ENCODE measurements at places on chromosomes 11 and 22.

GRCh38 chr11:87081358-87081757 lies 43.6 kb downstream of the TMEM135 start:
- no peak for DNase-seq

DNA sequence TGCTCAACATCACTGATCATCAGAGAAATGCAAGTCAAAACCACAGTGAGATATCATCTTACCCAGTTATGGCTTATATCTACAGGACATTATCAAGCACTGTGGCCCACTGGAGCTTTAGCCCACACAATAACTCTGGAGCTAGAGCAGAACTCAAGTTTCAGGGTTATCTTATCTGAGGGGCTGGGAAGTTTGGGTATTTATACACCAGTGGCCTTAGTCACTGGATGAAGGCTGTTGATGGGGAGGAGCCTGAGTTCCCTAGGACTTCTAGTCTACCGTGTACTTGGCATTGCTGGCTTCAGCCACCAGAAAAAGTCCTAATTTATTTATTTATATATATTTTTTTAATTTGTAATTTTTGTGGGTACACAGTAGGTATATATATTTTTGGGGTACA lies 19.3 kb downstream of the HSD17B12 start:
- no peak for DNase-seq

DNA sequence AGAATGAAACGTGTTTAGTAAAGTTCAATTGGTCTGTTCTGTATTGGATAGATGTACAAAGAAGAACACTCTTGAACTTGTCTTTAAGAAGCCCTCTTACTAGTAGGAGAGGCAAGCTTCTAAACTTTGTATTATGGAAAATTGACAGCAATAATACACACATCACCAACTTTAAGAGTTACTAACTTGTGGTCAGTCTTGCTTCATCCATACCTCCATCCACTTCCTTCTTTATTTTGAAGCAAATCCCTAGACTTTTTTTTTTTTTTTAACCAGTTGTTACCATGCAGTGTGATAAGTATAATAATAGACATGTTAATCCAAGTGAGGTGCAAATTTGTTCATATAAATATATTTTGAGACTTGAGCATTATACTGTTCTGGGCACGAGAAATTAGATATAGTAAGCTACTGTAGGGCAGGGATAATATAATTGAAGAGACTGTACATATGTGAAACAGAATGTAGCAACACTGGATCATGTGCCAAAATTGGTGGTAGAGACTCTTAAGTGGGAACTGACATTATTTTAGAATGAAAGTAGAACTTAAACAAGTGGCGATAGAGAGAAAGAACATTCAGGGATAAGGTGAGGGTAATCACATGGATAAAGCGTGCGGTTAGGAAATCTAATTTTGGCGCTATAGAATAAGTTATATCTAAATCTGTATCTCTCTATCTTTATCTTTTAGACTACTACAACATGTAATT lies 6.5 kb downstream of the FAR1 start:
- DNase-seq = no peak

DNA sequence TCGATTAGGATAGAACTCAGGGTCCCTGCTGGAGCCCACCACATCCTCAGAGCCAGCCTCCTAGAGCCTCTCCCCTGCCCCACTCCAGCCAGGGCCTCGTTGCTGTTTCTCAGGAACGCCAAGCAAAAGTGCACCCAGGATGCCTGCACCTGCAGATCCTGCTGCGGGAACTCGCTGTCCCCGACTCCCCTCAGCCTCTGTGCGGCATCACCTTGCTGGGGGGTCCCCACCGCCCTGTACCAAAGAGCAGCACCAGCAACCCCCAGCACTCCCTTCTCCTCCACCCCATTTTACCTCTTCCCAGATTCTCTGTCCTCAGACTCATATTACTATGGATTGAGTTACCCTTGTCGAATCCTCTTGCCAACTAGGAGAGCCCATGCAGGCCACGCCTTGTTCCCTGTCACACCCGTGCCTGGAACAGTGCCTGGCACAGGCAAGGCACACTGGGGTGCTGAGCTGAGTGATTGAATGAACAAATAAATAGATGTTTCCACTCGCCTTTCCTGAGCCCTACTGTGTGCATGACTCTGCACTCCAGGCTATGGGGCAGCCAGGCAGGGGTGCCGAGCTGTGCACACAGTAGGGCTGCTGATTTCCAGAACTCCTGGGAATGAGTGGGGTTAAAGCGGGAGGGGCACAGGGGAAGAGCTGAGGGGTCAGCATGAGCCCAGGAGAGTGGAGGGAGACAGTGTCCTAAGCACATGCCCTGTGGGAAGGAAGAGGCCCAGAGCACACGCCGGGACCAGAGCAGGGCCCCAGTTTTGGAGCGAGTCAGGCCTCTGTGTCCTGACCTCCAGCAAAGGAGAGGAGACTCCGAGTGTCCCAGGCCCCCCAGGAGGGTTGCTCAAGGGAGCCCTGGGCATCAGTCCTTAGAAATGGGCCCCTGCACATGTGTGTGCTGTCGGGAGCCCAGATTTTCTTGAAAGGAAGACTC lies 44.3 kb downstream of the LINC01488 start:
- no peak for DNase-seq

DNA sequence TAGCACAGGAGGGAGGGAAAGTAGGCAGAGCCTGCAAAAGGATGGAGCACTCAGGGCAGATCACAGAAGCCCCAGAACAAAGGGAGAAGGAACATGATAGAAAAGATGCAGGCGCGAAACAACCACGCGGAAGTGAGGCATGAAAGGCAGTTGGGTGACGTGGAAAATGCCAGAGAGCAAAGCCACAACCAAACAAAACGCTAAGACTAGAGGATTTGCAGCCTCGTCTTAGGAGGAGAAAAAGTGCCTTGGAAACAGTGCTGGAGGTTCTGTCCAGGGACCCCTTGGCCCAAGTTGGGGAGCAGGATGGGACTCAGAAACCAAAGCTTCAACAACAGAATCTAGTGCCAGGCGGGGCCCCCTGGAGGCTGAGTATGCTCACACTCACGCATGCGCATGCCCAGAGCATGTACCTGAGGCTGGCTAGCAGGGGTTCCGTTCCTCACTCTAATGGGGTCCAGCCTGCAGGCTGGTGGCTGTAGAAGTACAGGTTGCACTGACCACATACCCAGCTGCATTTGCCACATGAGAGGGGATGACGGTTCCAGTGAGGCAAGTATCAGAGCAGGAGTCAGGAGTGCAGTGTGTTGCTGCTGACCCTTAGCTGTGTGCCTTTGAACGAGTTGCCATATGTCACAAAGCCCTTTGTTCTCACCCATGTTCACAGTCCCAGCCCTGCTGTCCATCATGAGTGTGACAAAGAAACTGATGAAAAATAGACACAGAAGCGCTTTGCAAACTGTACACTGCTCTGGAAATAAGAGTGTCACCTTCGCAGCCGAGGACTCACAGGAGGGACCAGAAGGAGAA lies 568.6 kb upstream of the CADM1 start:
- DNase-seq = peak; percentile 50

DNA sequence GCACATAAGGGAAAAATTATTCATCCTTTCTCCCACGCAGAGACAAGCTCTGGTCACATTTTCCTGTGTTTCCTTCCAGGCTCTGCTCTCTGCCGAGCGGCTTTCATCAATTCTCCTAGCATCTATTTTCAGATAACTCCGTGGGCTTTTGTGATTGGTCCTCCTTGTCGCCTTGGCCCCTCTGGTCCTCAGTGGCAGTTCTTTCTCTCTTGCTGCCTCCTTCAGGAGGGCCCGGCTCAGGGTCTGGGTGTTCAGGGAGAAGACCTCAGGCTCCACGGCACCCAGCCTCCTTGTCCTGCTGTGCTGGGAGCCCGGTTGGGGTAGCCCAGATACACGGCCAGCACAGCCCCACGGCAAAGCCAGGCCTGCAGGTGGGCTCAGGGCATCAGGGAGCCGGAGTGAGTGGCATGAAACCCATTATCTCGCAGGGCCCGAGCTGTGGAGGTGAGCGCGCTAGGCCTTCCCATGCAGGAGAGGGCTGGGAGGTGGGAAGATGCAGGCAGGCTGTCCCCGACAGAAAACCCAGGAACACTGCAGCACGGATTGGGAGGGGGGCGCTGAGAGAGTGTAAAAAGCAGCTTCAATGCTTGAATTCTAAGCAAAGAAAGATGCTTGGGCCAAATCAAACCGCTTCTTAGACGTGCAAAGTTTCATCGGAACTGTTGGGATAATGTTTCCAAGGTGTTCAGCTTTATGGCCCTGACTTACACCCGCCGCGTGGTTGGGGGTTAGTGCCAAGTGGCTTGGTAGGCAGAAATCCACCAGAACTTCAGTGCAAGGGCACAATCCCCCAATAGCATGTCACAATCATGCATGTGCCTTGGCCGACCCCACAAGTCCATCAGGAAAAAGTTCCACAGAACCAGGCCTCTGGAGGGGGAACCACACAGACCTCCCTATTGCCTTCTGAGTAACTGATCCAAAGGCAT lies 81.9 kb upstream of the WNT7B start:
- peak; percentile 8 for DNase-seq

GRCh38 chr11:45852018-45852711 lies 4.9 kb downstream of the CRY2 start:
- no peak for DNase-seq

DNA sequence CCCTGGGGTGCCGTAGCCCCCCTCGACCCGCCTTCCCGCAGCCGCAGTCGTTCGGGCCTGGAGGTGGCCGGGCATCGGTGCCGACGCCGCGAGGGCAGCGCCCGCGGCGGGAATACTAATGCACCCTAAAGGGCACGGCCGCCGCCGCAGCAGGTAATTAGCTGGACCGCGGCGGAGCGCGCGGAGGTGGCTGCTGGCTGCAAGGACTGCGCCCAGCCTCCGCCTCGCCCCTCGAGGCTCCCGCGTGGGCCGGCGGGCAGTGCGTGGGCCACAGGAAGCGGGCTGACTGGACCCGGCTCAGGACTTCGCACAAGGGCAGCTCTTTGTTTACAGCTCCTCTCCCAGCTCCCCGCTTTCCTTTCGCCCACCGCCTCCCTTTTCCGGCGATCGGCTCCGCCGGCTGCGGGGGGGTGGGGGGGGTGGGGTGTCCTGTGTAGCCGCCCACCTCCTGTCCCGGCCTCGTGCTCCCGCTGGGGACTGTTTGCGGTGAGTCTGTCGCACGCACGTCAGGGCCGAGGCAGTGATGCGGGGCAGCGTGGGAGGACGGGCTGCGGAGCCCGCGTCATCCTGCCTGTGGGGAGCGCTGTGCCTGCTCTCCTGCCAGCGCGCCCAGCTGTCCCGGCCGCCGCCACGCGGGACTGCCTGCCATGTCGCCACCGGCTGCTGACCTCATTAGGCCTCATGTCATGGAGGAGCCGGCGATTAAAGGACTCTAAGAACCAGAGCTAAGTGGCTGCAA lies 53.2 kb downstream of the GRIK4 start:
- DNase-seq = no peak

DNA sequence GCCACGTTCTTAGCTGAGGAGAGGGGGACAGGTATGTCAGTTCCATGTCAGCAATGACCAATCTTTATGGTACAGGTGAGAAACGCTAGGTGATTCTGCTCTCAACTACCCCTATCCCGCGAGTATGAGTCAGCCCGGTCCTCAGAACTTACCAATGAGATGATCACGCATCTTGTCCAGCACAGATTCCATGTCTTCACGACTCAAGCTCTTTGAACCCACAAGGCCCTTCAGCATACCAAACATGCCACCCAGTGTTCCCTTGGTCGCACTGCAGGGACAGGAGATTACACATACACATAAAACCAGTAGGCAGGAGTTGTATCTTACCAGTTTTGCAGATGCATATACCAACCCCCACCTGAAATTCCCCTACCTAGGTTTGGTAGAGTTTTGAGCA lies 2.9 kb downstream of the SRPRA start:
- no peak for DNase-seq

DNA sequence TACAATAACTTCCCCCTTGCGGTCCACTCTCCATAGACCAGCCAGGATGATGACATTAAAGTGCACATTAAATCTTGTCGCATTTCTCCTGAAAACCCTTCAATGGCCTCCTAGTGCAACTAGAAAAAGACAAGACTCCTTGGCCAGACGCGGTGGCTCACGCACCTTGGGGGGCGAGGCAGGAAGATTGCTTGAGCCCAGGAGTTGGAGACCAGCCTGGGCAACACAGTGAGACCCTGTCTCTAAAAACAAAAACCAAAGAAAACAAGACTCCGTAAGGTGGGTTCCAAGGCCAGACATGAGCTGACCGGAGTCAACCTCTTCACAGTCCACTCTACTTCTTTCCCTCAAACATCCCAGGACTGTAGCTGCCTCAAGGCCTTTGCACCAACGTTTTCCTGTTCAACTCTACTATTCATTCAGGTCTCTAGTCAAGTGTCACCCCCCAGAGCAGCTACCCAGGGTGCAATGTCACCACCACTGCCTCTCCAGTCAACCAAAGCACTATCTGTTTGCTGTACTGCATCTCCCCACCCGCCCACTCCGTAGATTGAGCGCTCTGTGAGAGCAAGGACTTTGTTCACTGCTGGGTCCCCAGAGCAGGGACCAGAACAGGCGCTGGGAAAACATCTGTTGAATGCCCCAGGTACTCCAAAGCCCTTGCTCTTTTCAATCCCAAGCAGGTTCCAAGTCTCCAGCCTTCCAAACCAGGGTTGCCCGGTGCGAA lies 739 bp downstream of the ZMAT5 start:
- no peak for DNase-seq

GRCh38 chr22:22593964-22594656 lies 35.0 kb upstream of the PRAME start:
- no peak for DNase-seq

GRCh38 chr22:47301820-47302475 lies 539.5 kb downstream of the TBC1D22A start:
- DNase-seq = peak; percentile 54

GRCh38 chr11:14677146-14677545 lies 33.5 kb downstream of the PDE3B start:
- no peak for DNase-seq

DNA sequence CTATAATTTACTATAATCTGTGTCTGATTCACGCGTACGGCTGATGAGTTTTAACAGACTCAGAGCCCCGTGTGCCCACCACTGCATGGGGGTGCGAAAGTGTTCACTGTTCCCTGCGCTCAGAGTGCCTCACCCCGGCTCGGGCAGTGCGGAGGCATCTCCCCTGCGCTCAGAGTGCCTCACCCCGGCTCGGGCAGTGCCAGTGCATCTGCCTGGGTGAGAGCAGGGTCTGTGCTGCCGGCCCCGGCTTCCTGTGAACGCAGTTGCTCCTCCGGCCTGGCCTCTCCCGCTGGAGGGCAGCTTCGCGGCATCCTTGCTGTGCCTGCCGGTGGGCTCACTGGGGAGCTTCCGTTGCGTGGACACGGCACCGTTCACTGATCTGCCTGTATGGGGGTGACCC lies 14.2 kb downstream of the PTDSS2 start:
- no peak for DNase-seq

- peak; percentile 63 for DNase-seq
Measured at GRCh38 chr11:36015799-36016198, 71.9 kb downstream of the LDLRAD3 start.

GRCh38 chr11:20010156-20010850 lies 150.0 kb downstream of the DBX1 start:
- DNase-seq = no peak
